ENCODE measurements at places on chromosomes 4 and X. TPM values are rescaled to one million over a fixed set of nuclear protein-coding genes. Genes with fewer than 3 reads are reported as not detected.

GYPE gene
- not detected for polyA plus RNA-seq

SOD3 gene
- 0.04 TPM for polyA plus RNA-seq

DNA sequence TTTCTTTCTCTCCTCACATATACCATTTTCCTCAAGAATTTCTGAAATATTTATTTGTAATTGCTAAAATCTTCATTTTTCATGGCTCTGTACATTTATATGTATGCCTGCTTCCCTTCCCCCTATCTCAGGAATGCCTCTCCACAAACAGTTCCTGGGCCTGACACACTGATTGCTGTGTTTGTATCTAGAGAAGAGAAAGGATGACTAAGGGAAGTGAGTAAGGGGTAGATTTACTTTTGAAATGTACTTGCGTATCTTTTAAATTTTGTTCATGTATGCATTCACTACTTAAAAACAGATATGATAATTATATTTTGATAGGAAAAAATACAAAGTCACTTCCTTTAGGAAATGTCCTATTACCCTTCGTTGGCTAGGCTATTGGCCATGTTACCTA lies 790.8 kb downstream of the PCDH18 start:
- DNase-seq: no peak

GRCh38 chr4:176492646-176493302 lies 173.0 kb downstream of the SPCS3 start:
- DNase-seq: peak; percentile 22

DNA sequence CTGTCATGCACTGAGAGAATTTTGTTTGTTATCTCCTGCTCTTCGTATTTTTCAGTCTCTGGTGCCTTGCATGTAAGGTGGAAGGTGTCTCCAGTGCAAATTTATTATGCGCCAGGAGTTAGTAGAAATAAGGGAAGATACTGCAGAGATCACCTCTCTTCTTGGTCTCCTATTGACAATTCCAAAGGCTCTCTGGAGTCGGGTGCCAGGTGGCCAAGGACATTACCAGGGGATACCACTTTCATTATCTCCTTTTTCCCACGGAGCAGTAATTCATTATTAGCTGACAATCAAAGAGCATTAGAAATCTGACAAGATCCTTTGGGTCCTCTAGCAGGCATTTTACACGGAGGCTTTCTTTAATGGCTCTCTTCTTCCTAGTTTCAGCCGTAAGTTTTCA lies 26.0 kb downstream of the ADD1 start:
- no peak for DNase-seq

PAK3 gene
- 0.03 TPM for polyA plus RNA-seq

GPRIN3 gene
- polyA plus RNA-seq: not detected

EDA2R gene
- 0.75 TPM for polyA plus RNA-seq

DNA sequence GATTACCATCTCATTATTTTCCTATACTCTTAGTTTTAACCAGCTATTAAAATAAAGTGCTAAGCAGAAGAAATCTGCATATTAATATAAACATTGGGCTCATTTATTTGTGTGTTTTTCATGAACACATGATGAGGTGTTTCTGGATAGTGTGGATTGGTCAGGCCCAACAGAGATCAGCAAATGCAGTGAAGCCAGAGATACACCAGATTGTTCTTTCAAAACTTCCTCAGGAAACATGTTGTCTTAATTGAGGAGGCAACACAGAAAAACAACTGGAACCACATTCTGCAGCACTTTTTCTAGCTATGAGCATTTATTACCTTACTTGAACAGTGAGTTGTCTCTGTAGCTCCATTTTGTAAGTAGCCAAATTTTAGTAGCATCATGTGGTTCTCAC lies 69.9 kb downstream of the PALLD start:
- DNase-seq: no peak

FAM184B gene
- polyA plus RNA-seq: 0.01 TPM

Data from foreskin keratinocyte (primary cell).